ENCODE measurements at places on chromosomes 12 and 14.

GRCh38 chr14:34713681-34714319 lies 593 bp downstream of the CFL2 start:
- DNase-seq: peak; percentile 77

GRCh38 chr14:24439257-24439656 lies 3.3 kb downstream of the SDR39U1 start:
- no peak for DNase-seq

DNA sequence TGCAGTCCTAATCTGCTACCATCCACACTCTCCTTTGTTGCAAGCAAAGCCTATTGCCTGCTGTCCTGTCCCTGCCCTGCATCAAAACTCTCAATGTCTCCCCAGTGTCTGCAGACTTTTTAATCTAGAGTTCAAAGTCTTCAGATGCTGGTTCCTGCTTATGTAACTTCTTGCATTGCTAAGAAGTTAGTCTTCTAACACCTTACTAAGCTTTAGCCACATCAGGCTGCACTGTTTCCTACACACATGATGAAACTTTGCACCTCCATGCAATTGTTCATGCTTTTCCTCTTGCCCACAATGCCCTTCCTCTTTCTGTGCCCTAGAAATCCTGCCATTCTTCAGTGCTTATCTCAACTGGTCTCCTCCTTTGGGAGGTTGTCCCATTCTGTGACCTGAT lies 16.2 kb upstream of the DICER1 start:
- no peak for DNase-seq

- DNase-seq: no peak
These were observed 343.2 kb downstream of the ZFP36L1 start for GRCh38 chr14:68449561-68450181.

- no peak for DNase-seq
These were observed 42.2 kb upstream of the CAPRIN2 start for GRCh38 chr12:30796891-30797371.

- DNase-seq: no peak
These were observed 37.7 kb upstream of the SLC24A4 start for GRCh38 chr14:92285311-92285710.

- DNase-seq: peak; percentile 79
These were observed 144.2 kb downstream of the PLEKHA5 start for GRCh38 chr12:19273482-19274330.

DNA sequence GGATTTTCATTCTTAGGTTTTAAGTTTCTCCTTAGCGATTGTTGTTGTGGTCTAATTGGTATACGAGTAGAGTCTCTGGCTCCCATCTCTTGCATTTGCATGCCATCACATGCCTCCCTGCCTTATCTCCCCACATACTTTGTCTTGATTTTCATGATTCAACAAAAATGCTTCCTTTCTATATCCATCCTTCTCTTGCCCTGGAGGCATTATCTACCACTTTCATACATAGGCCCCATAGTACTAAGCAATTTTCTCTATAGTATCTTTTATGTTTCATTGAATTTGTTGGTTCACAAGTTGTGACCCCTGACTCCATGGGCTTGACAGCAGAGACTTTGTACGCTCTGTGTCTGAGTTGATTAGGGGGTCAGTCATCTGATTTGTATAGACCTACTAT lies 226.1 kb downstream of the ACSS3 start:
- no peak for DNase-seq

- no peak for DNase-seq
These were observed 52.1 kb downstream of the NIN start for GRCh38 chr14:50778721-50779483.

DNA sequence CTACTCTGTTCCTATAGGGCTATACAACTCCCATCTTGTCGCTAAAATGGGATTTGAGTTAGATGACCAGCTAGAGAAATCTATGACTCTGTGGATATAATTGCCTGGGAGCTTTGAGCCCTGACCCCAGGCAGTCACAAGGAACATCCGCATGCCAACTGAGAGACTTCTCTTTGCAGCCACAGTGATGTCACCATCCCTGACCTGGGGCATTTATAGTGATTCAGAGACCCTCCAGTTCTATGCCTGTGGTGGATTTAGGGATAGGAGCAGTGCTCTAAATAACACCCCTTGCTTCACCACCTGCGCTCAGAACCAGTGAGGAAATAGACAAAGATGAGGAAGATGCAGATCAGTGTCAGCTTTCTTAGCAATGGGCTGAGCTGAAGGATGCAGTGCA lies 86.2 kb downstream of the RIN3 start:
- DNase-seq: no peak

DNA sequence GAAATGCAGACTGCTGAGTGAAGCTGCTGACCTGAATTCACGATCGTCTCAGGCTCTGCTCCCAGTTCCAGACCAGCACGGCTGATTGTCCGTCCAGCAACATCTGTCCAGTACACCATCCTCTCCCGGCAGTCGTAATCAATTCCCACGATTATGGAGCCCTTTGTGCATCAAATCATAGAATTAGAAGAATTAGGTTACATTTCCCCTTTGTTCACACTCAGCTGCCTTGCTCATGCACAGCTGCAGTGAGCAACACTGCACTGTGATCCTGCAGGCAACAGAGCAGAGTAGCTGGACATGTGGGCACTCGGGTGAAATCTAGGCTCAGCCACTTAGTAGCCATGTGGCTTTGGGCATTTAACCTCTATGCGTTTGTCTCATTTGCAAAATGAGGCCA lies 22.2 kb downstream of the RTRAF start:
- DNase-seq: no peak

- DNase-seq: no peak
These were observed 342.3 kb downstream of the ZFP36L1 start for GRCh38 chr14:68450391-68451120.

GRCh38 chr14:90844321-90844720 lies 28.1 kb upstream of the TTC7B start:
- no peak for DNase-seq

DNA sequence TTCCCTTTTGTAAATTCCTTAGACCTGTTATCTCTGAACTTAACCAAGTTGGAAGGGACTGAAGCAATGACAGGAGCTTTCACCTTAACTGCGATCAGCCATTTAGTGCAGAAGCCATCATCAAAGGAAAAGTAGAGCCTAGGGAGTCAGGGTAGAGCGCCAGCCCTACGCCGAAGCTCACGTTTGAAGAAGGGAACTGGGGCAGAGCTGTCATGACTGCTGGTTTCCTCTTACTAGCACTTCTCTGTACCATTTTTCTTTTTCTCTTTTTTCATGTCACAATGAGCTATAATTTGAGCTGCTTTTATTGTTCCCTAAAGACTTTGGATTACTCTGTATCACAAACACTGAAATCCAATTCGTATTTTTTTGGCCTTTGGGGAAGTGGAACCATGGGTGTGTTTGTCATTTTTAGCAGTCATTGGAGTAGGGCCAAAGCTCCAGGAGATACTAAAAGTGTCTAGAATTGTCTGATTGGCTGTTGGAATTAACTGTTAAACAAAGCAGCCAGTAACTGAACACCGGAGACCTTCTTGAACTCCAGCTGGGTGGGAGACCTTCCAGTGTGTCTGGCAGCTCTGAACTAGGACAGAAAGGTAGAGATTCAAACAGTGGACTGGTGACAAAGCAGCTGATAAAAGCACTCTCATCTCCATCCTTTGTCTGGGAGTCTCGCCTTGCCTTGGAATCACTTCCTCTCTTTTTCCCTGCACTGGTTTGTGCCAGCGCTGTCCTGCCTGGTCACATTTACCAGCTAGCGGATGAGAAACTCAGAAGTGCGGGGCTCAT lies 9.1 kb downstream of the MTRFR start:
- no peak for DNase-seq

DNA sequence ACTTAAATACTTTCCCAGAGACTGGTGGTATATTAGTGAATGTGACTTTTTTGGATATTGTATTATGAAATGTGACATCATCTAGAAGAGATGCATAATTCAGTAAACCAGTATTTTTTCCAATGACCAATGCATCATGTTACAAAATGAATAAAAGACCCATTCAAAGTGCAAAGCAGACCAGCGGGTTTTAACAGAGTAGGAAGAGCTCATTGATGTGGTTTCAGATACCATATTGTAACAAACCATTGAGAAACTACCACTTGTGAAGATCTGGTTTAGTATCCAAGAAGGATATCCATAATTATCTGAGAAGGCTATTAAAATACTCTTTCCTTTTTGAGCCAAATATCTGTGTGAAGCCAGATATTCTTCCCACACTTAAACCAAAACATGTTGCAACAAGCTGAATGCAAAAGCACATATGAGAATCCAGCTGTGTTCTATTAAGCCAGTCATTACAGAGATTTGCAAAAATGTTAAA lies 47.7 kb downstream of the MVK start:
- no peak for DNase-seq

DNA sequence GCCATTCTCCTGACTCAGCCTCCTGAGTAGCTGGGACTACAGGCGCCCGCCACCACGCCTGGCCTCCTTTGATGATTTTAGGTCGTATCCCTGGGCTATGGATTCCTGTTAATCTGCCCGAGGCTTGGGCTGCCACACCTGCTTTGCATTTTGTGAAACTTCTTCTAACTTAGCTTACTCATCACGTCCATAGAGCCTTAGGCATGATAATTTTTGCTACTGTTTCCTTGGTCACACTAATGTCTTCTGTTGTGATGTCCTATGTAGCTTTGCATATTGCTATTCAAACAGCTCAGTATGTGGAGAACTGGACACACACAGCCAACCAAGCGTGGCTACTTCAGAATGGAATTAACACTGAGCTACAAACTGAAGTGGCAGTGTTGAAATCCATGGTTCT lies 47.5 kb upstream of the DDX11 start:
- DNase-seq: no peak

DNA sequence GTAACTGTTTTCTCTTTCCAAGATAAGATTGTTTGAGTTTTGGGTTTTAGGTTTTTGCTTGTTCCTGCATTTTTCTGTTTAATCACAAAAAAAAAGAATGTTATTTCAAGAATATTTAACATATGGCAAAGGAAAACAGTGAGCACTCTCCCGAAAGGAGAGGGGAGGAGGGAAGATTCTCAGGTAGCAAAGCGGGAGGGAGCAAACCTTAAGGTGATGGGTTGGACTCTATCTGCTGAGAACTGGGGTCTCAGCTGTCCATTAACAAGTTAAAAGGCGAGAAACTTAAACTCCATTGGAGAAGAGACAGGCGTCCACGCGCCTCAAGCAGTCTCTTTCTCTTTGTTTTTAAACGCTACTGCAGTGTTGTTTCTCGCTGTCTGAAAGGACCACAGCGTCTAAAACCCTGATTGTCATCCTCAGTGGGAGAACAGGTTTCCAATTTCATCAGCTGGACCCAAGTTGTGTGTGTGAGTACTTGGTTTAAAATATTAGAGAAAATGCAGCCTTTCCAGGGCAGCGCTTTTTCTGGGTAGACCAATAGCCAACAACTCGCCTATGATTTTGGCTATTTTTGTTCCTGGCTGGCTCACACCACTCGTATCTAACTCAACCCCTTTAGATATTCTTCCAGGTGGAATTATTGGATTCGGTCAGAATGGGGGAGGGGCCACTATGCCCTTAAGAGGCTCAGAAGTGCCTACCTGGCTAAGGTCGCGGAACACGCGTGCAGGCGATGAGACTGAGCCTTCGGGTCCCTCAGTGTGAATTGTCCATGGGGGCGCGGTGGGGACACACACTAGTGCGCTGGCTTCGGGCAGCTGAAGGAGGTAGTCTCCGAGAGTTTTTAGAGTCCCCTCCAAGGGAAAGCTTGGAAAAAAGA lies 8.2 kb downstream of the SIX1 start:
- no peak for DNase-seq
